Right atrium auricular region (tissue), 2 donors: ENCODE measurements at places on chromosomes 13 and 19.
A peak's percentile ranks its signal among the peaks of the same experiment; 100 is the strongest.

DNA sequence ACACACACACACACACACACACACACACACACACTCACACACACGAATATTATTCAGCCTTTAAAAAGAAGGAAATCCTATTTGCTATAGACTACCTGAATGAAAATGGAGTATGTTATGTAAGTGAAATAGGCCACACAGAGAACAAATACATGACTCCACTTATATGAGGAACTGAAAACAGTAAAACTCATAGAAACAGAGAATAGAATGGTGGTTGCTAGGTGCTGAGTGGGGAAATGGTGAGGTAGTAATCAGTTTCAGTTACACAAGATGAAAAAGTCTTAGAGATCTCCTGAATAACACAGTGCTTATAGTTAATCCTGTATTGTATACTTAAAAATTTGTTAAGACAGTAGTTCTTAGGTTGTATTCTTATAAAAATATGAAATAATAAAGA, 8.2 kb downstream of the ZNF677 start:
- DNase-seq, result no peak

GRCh38 chr19:33557196-33557595, 35.6 kb upstream of the PEPD start:
- no peak for DNase-seq

DNA sequence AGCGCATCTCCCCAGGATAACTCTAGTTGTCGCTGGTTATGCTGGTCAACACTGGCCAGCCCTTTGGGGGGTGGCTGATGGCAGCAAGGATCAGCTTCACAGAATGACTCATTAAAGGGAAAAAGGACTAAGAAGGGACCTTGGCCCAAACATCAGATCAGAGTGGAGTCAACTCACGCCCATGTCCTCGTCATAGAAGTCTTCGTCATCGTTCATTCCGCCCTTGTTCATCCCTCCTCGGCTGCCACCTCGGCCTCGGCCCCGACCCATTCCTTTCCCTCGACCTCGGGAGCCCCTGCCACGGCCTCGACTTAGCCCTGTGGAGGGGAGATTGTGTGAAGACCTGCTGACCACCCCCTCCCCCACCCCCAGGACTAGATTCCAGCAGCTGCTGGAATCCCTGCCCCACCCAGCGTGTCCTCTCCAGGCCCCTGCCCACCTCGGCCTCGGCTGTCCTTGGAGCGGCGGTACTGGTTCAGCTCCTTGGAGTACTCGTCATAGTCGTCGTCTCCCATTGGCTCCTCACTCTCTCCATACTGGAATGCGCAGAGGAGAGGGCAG, 28.6 kb downstream of the ZC3H4 start:
- no peak for DNase-seq

- no peak for DNase-seq
Observed at GRCh38 chr19:38900202-38900629, 447 bp downstream of the NFKBIB start.

GRCh38 chr13:27997904-27998522, 9.5 kb upstream of the URAD start:
- no peak for DNase-seq

DNA sequence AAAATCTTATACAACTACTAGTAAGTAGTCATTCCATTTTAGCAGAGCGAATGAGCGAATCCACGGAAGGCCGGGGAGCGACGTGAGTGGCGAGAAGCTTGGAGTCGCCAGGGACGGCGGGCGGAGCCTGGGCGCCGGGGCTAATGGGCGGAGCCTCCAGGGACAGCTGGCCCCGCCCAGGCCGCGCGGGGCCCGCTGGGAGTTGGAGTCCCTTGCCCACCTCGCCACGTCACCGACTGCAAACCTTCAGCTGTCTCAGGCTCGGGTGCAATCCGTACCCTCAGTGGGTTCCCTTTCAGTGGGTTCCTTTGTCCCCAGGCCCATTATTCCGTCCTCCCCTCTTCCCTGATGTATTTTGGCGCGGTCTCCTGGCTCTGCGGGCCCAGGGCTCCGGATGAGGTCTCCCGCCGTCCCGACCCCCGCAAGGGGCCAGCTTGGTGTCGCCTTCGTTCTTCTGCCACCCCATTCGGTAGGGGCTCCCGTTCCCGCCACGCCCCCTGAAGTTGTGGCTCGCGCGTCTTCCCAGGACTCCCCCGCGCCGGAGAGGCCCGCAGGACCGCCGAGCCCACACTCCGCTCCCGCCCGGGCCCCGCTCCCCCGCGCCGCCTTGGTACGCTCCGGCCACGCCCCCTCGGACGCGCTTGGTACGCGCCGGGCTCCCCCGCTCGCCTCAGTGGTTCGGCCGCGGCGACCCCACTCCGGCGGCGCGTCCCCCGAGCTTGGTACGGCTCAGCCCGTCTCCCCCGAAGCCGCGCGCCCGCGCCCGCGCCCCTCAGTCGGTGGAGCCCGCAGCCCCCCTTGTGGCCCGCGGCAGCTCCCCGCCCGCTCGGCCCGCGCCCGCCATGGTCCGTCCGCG, at the start of gene PTOV1:
PTOV1 (plus strand) TSS at position 673 of the 856 bp plus-strand sequence.
- peak; percentile 94 for DNase-seq

- DNase-seq, result no peak
Observed at GRCh38 chr13:75307370-75307949, 174.5 kb downstream of the TBC1D4 start.
